ENCODE measurements at places on chromosomes 7 and 10. TPM values are rescaled to one million over a fixed set of nuclear protein-coding genes. Genes with fewer than 3 reads are reported as not detected.

Gene UCN3
- total RNA-seq: not detected

Gene LARP4B
- 13.4 TPM for total RNA-seq

Gene ADAP1
- 9.6 TPM for total RNA-seq

Gene SLF2
- 19.9 TPM for total RNA-seq

Gene OPALIN
- total RNA-seq: not detected

DNA sequence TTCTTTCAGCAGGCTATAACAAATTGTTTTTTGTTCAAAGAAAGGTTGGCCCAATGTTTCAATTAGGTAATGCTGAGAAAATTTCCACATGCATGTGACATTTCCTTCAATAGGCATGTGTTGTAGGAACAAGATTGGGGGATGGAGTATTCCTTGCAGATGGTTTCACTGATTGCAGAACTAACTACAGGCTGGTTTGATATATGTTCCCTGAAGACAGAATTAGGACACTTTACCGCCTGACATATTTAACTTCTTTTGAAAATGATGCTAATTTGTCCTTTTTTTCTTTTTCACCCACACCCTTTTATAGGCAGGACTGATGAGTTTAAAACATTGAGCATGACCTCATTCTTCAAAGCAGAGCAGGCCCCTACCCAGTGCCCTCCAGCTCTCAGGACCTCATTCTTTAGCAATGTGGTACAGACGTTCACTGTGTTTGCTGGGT is 163.3 kb downstream of the CPED1 start:
- DNase-seq: no peak

DNA sequence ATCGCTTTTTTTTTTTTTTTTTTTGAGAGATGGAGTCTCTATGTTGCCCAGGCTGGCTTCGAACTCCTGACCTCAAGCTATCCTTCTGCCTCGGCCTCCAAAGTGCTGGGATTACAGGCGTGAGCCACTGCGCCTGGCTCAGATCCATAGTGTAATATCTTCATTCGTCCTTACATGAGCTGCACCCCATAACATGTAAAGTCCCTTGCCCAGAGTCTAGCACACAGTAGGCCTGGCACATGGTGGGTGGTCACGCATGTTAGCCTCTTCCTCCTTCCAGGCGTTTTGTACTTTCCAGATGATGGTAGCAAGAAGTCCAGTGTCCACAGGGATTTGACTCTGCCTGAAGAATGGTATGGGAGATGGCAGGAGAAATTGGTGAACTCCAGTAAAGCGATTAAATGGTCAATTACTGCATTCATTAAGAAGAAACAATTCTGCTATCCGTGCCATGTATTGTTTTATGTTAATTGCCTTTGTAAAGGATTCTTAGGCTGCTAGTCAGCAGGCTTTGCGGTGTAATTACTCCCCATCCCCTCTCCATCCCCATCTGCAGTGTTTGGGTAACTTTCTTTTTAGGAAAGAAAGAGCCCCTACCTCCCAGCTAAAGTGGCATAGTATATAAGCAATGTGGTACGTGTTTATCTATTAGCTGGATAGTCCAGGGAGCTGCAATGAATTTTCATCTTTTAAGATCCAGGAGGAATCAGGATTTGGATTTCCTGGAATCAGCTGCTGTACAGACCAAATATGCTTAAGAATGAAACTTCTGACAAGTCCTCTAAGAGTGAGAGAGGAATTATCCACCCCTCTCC is 1.2 kb downstream of the TPST1 start:
- no peak for DNase-seq

GRCh38 chr7:141193066-141193465 is 119.2 kb downstream of the TMEM178B start:
- DNase-seq: no peak

DNA sequence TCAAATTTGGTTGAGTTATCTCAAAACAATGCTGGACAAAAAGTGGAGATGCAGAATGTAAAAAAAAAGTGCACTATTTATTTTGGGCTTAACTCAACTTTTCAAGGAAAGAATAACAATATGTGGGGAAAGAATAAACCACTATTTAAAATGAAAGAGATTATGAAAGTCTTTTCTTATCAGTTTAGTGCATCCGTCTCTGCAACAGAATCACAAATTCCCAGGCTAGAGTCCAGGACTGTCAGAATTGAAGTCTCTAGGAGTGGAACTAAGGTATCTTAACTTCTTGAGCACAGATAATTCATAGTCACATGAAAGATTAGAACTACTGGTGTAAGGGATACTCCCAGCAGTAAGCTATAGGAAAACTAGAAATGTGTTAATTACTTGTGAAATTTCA is 1200.3 kb upstream of the LRRN3 start:
- DNase-seq: no peak

DNA sequence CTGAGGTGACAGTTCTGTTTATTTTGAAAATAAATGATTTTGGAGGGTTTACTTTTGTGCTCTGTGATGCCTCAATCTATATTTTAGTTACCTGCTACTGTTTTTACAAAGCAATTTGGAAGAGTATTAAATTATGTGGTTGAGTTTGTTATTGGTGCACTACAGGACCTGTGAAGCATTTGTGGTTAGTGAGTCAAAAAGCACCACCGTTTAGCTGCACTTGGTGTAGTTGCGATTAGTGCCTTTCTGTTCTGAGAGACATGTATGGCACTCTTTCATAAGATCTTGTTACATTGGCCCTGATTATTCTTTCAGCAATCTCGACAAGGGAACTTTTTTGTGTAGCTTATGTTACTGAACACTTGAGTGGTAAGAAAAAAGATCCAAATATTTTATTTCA is 132.2 kb downstream of the BBS9 start:
- DNase-seq: peak; percentile 25

DNA sequence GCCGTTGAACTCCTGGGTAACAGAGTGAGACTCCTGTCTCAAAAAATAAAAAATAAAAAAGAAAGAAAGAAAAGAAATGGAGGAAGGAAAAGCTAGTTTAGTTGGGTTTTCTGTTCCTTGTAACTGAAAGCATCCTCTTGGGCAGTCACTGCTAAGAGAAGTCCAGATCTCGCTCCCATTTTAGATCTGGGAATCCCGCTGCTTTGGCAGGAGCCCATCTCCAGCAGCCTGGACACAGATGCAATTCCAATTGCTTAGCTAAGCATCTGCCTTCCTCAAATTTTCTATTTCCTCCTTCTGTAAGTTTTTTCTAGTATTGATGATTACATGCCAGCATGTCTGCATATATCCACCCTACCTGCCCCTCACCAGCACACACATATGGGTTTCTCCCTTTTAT is 54.1 kb downstream of the DENND2A start:
- no peak for DNase-seq

GRCh38 chr10:16923309-16923708 is 106.1 kb upstream of the RSU1 start:
- no peak for DNase-seq

DNA sequence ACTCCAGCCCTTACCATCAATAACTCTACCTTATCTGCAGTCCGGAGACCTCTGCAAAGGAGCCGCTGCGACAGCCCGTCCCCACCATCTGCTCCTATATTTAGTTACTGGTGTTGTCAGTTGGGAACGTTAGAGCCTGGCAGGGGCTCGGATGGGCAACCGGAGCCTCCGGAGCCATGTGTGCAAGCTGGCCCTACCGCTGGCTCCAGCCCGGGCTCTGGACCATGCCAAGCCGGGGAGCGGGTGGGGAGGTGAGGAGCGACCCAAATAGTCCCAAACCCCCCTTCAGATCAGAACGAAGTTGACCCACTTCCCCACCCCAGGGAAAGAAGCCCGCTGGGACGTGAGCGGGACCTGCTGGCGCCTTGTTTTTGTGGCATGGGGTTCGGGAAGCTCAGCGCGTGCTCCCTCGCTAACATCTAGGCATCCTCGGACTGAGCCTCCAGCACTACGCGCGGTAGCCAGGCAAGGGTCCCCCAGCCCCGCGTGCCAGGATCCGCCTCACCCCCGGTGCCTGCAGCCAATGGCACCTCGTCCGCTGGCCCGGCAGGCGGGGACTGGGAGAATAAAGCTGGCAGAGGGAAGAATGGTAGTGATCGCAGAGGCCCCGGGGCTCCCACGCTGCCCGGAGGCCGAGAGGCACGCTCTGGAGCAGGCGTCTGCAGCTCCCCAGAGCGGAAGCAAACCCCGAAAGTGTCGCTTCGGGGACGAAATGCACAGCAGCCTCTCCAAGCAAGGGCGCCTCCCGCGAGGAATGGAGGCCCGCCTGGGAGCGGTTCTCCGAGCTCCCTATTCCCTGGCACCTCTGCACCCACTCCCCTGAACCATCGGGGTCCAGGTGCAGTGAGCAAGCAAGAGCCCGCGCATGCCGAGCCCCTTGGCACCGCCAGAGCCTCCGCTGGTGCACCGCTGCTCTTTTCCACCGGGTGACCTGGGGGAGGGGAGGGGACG is 679 bp downstream of the LRRC20 start:
- peak; percentile 55 for DNase-seq

- DNase-seq: no peak
These were observed 1.3 kb downstream of the CLIP2 start for GRCh38 chr7:74290553-74290950.

DNA sequence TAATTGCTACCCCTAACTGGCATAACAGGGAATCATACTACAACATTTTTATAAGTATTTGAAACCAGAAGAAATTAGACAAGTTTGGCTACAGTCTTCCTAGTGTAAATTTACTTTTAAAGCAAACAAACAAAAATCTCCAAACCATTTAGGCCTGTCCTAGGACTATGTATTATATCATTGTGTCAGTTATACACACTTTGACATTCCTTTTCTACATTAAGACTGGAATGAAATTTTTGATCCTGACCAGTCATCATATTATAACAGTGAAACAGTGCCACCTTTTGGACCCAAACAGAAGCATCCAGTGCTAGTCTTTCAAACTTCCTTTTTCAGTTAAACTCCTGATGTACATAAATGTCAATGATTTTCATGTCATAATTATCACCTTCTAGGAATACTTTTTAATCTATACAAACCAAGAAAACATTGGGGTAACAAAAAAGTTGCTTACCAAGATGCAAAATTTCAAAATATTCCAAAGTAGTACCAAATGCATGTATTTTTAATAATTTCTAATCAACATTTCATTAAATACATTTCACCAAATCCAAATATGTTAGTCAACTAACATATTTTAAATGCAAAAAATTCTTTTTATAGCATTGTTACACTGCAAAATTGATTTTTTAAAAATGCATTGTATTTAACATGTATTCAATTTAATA is 75.7 kb downstream of the IMMP2L start:
- DNase-seq: no peak

DNA sequence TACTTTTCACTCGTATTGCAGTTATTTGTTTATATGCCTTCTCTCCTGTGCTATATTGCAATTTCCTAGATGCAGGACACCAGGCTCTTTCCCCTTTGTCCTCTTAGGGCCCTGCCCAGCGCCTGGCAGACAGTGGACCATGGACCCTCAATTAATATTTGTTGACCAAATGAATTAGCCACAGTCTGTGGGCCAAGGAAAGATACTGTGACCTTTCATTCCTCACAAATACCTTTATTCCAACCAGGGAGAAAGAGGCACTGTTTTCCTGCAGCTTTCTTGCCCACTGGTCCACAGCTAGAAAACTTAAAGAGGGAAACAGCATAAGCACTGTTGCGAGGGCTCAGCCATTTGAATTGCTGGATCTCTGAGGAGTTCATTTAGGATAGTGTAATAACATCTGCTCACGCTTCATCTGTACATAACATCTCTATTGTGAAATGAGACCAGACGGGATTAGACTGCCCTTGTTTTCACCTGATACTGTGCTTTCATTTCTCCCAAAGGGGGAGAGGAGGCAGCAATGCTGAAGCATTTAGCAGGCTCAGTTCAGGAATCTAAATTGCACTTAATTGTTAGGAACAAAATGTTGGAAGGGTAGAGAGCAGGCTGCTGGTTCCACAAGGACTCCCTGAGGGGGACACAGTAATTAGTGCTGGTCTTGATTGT is 46.7 kb downstream of the TNS3 start:
- DNase-seq: no peak

- no peak for DNase-seq
These were observed 87.4 kb upstream of the ZMIZ1 start for GRCh38 chr10:78981257-78981969.

- DNase-seq: no peak
These were observed 237.9 kb downstream of the ADARB2 start for GRCh38 chr10:1499359-1499957.

GRCh38 chr7:95324431-95324830 is at the start of gene PON1:
TSS of gene PON1 (minus strand) at chr7:95324532. CDS start at chr7:95324475, 57 bp downstream.
- DNase-seq: no peak

DNA sequence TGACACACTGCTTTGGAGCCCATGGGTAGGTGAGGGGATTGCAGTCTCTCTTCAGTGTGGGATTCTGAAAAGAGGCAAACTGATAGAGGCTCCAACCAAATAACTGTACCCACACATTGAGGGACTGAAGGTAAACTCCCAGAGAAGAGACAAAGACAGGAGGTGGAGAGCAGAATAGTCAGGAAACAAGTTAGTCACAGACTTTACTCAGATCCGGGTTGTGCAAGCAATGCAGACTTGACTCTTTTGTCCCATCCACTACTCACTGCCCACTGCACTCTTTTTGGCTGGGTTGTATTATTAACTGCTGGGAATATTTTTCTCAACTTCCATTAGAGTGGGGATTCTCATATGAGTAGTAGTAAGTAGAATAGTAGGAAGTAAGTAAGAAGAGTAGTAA is 152.7 kb downstream of the NRG3 start:
- no peak for DNase-seq

DNA sequence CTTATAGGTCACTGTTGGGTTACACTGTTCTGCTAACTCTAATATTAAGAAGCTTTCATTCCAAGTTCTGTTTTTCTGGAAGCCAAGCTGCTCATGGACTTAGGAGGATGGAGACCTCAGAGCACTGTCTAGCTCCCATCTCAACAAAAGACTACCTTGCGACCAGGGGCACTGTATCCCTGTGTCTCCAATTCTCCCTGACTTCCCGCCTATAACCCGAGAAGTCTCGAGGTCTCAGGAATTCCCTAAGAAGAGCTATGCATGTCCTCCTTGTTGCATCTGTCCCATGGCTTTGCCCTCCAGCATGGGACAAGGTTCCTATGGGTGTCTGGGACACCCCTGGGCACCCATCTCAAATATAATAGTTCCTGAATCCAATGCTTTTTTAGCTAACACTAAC is 31.2 kb downstream of the BTBD16 start:
- no peak for DNase-seq

Data from MG63 (cell line).